ENCODE measurements at places on chromosomes 4 and X.

GRCh38 chrX:101462892-101463291 lies 22.4 kb upstream of the ARMCX4 start:
- DNase-seq: no peak

DNA sequence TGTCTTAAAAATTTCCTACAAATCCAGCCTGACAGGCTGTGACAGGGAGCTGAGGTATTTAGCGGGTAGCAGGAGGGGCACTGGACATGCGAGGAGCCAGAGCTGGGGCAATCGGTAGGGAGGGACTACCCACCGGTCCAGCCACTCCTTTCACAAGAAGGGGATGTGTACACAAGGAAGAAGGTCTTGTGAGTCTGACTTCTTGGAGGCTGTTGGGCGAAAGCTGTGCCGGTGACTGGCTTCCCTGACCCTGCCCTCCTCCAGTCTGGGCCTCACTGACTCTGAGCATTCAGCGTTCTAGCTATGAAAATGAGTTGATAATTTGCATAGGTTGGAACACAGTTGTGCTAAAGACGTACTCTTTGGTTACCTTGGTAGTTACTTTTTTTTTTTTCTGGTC lies 12.7 kb upstream of the CXCL8 start:
- DNase-seq: no peak

GRCh38 chr4:144634978-144635747 lies 10.8 kb upstream of the HHIP start:
- DNase-seq: no peak

GRCh38 chr4:66574145-66574978 lies 904.1 kb upstream of the EPHA5 start:
- no peak for DNase-seq

- DNase-seq: no peak
Measured at GRCh38 chr4:43843501-43843900, 605.1 kb downstream of the KCTD8 start.

DNA sequence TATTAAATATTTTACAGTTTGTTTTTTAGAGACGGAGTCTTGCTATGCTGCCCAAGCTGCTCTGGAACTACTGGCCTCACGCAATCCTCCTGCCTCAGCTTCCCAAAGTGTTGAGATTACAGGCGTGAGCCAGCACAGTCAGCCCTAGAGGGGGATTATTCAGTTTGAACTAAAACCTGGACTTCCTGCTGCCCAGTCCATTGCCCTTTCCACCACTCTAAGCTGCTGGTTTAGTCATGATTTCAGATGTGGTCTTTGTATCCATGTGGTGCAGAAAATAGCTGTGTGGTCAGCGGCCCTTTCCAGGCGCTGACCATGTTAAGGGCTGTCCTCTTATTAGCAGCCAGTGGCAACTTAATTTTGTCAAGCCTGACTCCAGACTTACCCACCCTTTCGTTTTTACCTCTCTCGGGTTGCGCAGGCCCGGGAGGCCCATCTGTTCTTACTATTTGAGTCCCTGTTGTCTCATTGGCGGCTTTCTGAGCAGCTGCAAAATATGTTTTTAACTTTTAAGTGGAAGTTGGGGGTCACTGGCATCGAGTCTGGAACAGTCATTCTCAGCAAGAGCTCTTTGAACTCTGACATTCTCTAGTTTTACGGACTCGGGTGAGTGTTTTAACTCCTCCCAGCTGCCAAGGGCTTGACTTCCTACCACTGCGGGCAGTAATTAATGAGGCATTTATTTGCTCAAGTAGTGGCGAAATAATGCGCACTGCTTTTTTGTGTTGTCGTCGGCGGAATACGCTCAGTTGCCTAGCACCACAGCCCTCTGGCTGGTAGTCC lies 773 bp upstream of the VMA21 start:
- no peak for DNase-seq

Measured in esophagus squamous epithelium (tissue), 5 donors.